ENCODE measurements at places on chromosomes 2 and 18.
A peak's percentile ranks its signal among the peaks of the same experiment; 100 is the strongest.

DNA sequence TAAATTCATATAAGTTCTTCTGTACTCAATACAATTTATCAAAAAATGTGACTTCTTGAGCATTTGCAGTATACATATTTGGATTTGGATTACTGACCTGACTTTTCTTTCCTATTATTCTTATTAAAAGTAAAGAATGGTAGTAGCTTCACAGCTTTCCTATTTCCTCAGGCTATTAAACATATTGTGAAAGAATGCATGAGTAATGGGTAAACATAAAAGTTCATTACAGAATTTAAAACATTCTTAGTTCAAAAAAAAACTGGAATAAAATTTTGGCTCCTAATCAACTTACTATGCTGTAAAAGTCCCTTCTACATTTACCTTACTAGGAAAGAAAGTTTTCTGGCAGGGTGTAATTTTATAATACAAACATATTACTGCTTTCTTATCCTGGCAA is 27.3 kb upstream of the C2orf66 start:
- DNase-seq = no peak

DNA sequence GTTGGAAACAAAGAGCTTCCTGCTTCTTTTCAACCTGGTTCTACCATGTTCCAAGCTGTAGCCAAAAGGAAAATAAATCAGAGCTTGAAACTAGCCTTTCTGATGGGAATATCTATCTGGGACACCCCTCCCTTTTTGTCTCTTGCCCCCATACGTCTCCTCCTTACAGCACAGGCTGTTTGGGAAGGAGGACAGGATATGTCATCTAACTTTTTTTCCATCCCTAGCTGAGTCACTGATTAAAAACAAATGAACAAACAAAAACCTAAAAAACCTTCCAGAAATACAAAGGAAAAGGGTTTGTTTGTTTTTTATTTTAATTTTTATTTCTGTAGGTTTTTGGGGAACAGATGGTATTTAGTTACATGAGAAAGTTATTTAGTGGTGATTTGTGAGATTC is 151.6 kb downstream of the FAM210A start:
- DNase-seq = no peak

GRCh38 chr2:121748202-121748601 is 7.2 kb upstream of the TSN start:
- DNase-seq = no peak

GRCh38 chr2:230225486-230225885 is at the start of gene SP140:
Gene SP140 (plus strand): TSS chr2:230225736. CDS start chr2:230225845, 109 bp downstream.
- no peak for DNase-seq

- no peak for DNase-seq
Measured at GRCh38 chr18:72171596-72171995, 372.5 kb downstream of the CBLN2 start.

DNA sequence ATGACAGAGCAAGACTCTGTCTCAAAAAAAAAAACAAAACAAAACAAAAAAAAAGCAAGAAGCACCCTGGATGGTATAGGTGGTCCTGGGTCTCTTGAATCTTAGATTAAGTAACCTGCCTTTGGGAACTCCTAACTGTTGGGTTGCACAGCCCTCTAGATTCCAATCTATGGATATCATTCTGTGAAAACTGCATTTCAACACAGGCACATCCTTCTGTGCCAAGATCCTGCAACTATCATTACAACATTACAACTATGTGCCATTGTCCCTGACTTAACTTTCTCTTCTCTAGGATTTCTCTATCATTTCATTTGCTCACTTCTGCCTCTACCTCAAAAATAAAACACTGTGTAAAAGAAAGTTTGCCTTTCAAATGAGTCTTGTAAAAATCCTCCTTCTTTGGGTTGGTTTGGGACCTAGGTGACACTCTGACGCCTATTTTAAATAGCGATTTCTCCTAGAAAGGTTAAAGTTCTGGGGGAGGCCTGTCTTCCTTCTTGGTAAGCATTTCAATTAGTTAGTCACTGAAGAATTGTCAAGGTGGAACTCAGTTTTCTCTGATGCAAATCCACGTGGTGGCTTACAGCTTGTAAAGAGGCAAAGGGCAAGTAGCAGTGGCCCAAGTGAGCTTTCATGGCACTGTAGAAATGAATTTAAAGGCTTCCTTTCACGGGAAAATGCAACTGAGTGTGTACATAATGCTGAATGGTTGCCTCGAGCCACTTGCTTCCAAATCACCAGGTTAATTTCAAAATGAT is 9.2 kb downstream of the LGALSL start:
- DNase-seq = no peak

- DNase-seq = no peak
Measured at GRCh38 chr2:240374085-240374907, 61.2 kb upstream of the GPC1 start.

DNA sequence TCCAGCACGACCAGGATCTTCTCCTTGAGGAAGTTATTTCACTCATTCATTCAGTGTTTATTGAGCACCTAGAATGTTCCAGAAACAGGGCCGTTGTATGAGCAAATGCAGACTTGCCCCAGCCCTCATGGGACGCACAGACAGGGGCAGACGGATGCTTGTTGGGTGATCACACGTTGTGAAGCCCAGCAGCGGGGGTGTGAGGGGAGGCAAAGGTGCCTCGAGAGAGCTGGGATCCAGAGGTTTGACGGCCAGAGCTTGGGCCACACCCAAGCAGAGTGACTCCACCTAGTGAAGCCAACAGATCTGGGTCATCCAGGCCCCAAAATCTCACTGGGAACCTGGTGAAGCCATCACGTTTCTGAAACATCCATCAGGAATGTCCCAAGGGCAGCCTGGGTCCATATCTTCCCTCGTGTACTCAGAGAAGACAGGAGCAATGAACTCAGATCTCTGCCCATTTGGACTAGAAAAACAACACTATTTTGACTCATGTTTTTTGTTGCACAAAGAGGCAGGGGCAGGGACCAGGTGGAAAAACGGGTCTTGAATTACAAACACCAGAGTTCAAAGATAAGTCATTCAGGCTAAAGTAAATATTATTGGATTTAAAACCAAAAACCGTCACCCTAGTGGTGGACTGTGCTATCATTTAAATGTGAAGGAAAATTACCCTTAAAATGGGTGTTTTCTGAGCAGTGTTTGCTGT is 54.9 kb upstream of the RBM44 start:
- DNase-seq = no peak

GRCh38 chr18:40292985-40293710 is 1661.9 kb upstream of the PIK3C3 start:
- no peak for DNase-seq

GRCh38 chr18:63177259-63177658 is 142.3 kb downstream of the BCL2 start:
- no peak for DNase-seq

DNA sequence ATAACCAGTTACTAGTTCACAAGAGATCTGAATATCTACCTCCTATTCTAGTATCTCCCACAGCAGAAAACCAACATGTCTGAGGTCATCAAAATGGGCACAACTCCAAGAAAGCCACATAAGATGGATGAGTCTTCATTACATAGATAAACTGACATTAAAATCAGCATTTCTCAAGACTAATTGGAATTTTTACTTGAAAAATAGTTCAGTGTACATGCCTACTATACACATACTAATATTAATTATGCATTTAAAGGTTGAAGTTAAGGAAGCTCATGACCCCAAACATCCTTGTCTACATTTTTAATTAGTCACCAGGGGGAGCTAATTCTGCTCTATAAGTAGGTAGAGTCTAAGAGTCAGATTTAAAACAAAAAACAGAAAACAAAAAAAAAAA is 41.9 kb downstream of the ZNF521 start:
- no peak for DNase-seq

- DNase-seq = no peak
Measured at GRCh38 chr2:11154016-11154922, 998 bp upstream of the SLC66A3 start.

GRCh38 chr2:129396980-129397599 is 582.4 kb upstream of the RAB6C start:
- no peak for DNase-seq

GRCh38 chr18:77164026-77164425 is 31.4 kb upstream of the MBP start:
- DNase-seq = no peak

DNA sequence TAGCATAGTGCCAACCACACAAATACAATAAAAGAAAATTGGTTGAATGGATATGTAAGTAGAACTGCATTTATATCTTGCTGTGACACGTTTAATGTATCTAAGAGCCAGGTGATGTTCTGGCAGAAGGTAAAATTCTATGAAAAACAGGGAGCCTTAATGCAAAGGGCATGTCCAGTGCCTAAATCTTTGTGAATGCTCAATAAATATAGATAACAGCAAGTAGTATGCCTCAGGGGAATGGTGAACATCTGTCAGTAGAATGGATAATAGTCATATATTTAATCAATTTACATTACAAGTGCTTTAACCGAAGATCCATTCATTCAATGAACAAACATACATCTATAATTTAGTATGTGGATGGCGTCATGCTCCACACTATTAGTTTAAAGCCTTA is 43.7 kb upstream of the NYAP2 start:
- no peak for DNase-seq

DNA sequence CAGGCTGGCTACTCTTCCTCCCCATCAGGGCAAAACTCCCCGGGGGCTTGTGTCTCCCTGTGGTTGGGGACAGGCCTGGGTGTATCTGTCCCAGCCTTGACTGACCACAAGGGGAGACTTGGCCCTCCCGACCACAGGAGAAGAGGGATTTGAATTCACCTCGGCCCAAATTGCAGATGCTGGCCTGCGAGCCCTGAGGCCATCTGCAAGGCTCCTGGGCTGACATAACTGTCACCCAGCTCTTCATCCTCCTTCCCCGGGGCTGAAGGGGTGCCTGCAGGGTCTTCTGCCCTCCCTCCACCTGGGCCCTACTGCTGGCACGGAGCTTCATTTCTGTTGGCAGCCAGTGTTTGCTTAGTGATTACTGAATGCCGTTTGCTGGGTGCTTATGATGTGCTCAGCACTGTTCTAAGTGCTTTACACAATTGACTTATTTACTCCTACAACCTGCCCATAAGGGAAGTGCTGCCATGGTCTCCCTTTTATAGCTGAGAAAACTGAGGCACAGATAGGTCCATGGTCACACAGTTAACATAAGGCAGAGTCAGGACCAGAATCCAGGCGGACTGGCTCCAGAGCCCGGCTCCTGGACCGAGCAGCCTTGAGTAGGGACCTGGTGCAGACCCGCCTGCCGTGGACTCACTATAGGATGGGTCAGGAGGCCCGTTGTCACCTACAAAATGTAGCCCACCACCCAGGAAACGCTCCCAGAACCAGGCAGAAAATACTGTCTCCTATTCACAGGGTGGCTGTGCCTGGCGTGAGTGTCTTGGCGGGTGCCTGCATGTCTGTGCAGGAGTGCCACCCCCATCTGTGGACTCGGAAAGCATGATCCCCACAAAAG is 18.9 kb downstream of the STEAP3 start:
- no peak for DNase-seq

GRCh38 chr2:86023366-86023712 is 82.3 kb downstream of the POLR1A start:
- DNase-seq = no peak

- DNase-seq = no peak
Measured at GRCh38 chr2:72117718-72118117, 29.9 kb downstream of the CYP26B1 start.

GRCh38 chr18:72128649-72129048 is 415.5 kb downstream of the CBLN2 start:
- no peak for DNase-seq

GRCh38 chr18:71808616-71809015 is 735.5 kb downstream of the CBLN2 start:
- no peak for DNase-seq

- peak; percentile 37 for DNase-seq
Measured at GRCh38 chr2:25822190-25823117, 55.8 kb downstream of the ASXL2 start.

GRCh38 chr2:69644506-69644979 is 1.0 kb upstream of the AAK1 start:
- peak; percentile 32 for DNase-seq

DNA sequence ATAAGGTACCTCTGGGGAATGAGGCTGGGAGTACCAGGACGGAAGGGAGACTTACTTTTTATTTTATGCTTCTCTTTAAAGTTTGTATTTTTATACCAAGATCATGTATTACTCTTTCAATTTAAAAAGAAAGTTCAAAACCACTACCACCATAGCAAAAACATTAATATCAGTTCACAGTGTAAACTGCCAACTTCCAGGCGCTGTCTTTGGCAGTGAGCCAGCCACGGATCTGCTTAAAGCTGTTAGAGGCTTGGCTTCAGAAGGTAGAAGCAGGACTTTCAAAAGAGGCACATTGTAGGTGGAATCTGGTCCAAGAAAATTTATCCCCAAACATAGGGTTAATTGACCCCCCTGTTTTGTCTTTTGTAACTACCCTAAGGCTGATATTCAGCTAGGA is 74.8 kb downstream of the B3GNT2 start:
- DNase-seq = no peak

DNA sequence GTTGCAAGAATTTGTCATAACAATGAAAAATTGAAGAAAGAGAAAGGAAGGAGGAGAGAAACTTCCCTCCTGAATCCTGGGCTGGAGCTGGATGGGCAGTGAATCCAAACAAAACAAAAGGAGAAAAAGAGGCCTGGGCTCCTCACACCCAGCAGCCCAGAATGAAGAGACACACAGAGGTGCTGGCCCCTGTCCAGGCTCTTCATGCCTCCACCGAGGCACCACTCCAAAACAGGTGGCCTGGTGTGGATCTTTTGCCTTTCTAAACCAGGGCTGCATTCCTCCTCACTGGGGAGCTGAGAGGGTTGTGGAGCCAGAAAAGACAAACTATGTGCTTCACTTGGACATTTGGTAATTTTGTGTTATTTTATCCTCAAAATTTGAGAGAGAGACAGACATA is 76.0 kb downstream of the FAM124B start:
- no peak for DNase-seq

- DNase-seq = no peak
Measured at GRCh38 chr2:136347981-136348380, 230.0 kb upstream of the CXCR4 start.

DNA sequence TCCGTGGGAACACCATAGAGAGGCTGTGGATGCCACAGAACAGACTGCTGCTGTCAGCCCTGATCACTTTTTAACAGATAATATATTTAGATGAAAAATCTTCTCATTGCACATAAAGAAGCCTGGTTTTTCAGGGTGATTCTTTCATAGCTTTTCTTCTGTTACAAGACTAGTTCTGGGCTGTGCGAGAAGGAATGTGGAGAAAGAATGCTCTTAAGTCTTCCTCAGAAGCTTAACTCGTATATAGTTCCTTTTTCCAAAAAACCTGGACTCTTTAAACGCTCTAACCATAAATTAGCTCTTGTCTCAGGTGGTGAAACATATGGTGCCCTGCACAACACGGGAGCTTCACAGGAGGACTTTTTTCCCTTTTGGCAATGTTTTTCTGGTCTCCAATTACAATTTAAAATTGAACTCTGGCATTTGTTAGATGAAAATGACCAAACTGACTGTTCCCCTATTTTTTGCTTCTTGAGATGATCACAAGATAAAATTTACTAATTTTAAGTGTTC is 125.9 kb upstream of the SMAD7 start:
- no peak for DNase-seq

All from hypothalamus (tissue), 51 donors.